ENCODE measurements at places on chromosomes 12 and 14.
A peak's percentile ranks its signal among the peaks of the same experiment; 100 is the strongest.

GRCh38 chr14:51979088-51979709 lies 10.1 kb upstream of the RTRAF start:
- peak; percentile 63 for DNase-seq

DNA sequence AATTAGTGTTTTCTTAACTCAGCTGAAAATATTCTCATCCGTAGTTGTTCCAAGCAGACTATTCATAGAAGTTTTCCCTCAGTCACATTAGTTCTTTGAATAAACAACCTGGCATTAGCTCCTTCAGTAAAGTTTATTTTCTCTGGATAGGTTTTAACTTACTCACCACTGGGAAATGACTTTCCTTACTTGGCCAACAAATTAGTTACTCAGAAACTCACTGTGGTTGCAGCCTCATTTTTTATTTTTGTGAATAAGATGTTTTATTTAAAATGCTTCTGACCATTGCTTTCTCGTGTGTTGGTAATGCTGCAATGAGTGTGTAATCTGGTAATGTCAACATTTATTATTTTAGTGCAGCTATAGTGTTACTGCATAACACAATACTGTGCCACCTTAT lies 74.9 kb downstream of the NOVA1 start:
- DNase-seq = no peak

DNA sequence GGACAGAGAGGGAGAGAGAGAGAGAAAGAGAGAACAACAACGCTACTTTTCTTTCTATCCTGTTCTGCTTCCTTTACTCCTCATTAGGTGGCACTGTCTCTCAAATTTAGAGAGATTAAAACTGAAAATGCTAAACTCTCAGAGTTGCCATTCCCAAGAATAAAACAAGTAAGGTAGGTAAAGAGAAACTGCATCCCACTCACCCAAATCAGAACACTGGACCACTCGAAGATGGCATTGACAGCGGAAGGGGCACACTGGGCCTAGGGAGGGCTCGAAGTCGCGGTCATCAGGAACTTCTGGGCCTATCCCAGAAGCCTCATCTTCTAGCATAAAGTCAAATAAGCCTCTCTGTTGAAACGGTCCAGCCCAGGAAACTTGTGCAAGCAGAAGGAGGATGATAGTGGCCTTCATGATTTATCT lies 4.5 kb downstream of the DCN start:
- DNase-seq = no peak

DNA sequence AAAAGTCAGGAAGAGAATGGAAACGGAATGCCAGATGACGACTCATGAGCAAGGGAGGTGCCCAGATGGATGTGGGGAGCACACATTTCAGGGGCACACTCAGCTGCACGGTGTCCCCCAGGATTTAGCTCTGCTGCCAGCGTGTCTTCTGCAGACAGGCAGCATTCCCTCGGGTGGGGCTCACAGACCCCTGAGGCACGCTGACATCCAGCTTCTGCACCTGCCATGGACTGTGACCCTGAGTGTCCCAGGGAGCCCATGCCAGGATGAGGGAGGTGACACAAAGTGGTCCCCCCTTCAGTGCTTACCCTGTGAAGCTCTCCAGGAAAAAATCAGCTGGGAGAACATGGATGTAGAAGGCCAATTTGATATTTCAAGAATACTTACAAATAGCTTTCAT lies 84.2 kb downstream of the PIWIL1 start:
- no peak for DNase-seq

DNA sequence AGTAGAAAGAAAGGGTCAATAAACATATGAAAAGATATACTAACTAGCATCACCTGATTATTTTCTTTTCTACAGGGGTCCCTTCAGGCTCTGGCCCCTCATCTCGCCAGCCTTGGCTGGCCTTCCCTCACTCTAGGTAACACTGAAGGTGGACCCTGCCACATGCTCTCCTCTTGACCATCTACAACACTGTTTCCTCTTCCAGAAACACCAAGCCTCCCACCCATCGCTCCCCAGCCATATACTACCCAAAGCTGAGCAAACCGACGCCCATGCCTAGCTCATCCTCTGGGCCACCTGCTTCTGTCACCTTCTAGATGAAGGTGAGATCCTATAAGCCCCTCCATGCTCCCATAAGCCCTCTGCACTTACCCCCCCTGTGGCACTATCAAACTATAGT lies 14.8 kb downstream of the ANAPC5 start:
- DNase-seq = no peak

DNA sequence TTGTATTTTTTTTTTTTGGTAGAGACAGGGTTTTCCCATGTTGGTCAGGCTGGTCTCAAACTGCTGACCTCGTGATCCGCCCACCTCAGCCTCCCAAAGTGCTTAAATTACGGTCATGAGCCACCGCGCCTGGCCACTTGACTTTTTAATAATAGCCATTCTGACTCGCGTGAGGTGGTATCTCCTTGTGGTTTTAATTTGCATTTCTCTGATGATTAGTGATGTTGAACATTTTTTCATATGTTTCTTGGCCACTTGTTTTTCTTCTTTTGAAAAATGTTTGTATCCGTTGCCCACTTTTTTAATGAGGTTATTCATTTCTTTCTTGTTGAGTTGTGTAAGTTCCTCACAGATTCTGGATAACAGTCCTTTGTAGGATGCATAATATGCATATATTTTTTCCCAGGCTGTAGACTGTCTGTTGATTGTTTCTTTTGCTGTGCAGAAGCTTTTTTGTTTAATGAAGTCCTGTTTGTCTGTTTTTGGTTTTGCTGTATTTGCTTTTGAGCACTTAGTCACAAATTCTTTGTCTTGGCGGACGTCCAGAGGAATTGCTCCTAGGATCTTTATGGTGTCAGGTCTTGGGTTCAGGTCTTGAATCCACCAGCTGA lies 10.3 kb upstream of the PGAM5 start:
- no peak for DNase-seq

GRCh38 chr12:3116106-3116844 lies 39.1 kb downstream of the TSPAN9 start:
- no peak for DNase-seq

GRCh38 chr14:22159099-22159498 lies 429.9 kb downstream of the DAD1 start:
- DNase-seq = no peak

GRCh38 chr12:1531153-1531653 lies 63.2 kb downstream of the FBXL14 start:
- no peak for DNase-seq

GRCh38 chr12:110936367-110937103 lies 16.2 kb upstream of the MYL2 start:
- no peak for DNase-seq

- DNase-seq = no peak
Measured at GRCh38 chr12:67789266-67789665, 140.7 kb downstream of the DYRK2 start.

- DNase-seq = peak; percentile 11
Measured at GRCh38 chr12:43008953-43009845, 419.7 kb upstream of the PRICKLE1 start.

DNA sequence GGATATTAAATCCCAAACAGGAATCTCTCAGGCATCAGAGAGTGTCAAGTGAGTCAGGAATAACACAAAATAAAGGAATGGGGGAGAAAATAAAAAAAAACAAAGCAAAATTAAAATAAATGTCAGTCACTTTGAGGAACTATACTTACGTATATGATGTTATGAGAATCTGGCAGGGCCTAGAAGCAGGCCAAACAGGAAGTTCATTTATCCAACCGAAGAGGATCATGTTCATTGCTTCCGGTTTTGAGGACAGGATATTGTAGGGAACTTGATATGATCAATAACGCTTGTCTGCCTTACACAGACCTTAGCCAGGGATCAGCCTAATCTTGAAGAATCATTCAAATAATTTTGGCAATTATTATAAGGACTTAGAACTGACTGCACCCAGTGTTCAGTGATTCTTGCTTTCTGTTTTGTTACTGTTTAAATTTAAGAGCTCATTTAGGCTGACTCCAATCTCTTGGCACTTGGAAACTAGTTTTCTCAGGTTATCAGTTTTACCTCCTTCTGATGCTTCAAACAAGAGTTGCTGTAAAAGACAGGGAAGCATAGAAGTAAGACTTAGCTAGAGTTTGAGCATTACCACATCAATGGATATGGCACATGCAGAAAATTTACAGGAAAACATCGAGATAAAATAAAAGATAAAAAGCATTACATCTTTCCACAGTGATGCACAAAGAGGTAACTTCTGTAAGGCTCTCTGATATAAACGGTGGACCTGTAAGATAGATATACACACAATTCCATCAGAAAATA lies 53.4 kb downstream of the ZFC3H1 start:
- no peak for DNase-seq

GRCh38 chr14:93381644-93382043 lies 34.7 kb downstream of the COX8C start:
- DNase-seq = no peak

DNA sequence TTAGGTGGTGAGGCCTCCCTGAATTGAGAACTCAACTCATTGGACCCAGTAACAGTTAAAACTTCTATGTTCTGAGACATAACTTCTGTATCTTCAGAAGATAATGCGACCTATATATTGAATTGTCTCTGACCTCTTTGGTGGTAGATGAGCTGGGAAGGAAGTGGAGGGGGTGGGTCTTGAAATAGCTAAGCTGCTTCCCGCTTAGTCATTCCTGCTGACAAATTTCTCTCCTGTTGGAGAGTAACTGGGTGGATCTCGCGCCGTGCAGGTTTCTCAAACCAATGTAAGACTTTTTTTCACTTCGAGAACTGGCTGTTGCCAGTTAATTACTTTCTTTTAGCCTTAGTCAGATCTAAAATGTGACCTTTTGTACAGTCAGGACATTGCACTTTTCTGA lies 100.8 kb downstream of the PPHLN1 start:
- DNase-seq = no peak

DNA sequence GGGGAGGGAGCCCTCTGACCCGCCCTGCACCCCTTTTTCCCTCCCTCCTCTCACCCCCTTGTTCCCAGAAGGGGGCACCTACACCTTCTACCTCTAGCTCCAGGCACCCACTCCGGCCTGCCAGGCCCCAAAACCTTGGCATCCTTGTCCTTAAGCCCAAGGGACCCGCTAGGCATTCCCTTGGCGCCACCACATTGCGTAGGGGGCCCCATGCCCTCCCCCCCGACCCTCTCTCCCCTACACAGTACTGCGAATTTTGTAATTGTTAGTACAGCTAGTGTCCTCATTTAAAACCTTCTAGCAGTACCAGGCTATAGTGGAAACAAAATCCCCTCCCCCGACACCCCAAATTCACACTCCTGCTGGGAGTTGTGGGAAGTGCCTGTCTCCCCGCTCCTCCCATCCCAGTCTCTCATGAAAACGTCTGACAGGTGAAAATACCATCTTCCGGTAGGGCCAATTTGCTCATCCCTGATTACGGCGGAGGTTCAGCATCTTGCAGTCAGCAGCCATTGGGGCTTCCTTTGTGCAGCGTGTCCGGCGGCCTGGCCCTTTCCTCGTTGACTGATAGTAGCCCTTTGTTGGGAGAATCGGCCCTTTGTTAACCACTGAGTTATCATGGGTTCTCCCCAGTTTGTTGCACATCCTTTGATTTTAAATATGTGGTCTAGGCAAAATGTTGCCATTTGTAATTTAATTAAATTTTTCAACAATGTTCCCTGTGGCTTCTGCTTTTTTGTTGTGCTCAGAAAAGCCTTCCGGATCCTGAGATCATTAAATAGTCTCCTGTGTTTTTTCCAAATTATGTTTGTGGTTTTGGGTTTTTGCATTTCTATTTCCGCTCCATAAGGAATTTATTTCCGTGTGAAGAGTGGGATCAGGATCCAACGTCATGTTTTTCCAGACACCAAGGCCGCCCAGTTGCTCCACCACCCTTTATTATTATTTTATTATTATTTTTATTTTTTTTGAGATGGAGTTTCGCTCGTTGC lies 7.9 kb upstream of the CEP170B start:
- no peak for DNase-seq

DNA sequence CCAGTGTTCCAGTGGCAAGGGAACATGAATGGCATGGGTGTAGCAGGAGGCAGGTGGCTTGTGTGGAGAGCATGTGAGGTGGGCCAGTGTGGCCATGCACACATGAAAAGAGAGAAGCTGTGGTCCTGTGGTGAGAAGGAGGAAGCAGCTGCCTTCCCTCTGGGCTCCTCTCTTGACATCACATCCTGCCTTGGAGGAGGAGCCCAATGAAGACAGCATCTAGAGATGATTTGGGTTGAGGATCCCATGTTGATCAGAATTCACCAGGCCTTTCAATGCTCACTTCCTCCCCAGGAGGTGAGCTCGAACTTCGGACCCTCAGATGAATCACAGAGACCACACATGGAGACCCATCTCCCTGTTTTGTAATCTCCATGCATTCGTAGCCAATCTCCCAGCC lies 82.6 kb downstream of the LRRC74A start:
- DNase-seq = no peak

- peak; percentile 93 for DNase-seq
Measured at GRCh38 chr14:99628887-99629618, 15.9 kb upstream of the HHIPL1 start.

DNA sequence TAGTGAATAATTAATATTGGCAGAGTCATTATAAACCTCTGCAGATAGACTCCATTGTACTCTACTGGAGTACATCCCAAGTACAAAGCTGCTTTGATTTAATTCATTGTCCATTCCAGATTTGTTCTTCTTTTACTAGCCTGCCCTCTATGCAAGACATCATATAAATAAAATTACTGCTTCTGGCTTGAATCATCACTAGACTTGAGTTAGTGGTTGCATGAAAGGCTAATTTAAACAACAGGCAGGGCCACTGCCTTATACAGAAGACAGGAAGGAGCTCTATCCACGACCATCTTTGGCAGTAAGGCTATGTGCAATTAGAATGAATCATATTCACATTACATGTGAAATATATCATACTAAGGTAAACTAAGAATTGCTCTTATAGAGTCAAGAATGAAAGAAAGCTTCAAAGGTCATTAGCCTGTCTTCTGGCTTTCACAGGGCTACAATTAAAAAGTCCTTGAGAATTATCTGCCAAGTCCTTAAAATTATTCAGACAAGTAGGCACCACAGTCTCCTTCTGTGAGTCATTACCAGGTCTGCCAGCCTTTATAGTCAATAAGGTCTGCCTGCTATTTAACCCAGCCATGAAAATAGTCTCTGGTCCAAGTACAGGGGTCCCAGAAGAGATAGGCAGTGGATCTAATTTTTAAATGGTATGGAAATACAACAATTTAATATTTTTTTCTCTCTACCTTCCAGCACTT lies 631.8 kb downstream of the TMTC2 start:
- no peak for DNase-seq

DNA sequence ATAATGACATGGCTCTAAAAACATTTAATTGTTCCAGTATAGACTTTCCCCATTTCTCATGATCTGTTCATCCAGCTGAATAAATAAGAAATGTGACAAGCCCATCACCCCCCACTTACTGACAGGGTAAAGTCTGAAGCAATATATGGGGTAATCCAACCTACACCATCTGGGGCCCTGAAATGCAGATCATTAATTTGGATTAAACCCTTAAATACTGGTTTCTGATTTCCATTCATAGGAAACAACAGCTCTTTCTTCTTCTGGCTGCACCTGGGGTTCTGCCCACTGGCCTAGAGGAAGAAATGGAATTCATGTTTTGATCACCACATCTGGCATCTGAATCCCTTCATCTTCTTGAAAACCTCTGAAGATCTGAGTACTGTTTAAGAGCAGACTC lies 39.3 kb upstream of the ACSM4 start:
- no peak for DNase-seq

DNA sequence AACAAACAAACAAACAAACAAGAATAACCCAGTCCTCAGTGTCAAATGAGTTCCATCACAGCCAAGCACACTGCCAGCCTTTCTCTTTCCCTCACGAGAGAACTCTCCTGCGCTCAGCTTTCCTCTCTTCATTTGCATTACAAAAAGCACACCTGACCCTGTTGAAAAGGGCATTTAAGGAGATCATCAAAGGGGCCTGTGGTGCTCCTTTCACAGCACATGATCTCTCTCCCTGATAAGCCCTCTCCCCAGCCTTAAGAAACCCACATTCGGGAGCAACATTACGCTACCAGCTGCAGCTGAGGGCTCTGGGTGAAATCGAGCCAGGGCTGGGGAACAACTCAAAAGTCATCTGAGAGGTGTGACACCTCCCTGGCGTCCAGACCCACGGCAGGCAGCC lies 165.6 kb upstream of the TMCC3 start:
- no peak for DNase-seq
